ENCODE measurements at places on chromosomes 6 and 20. TPM values are rescaled to one million over a fixed set of nuclear protein-coding genes. Genes with fewer than 3 reads are reported as not detected.
A peak's percentile ranks its signal among the peaks of the same experiment; 100 is the strongest.

GRCh38 chr20:51800872-51801121 is 1.5 kb downstream of the SALL4 start:
- peak; percentile 24 for DNase-seq

DNA sequence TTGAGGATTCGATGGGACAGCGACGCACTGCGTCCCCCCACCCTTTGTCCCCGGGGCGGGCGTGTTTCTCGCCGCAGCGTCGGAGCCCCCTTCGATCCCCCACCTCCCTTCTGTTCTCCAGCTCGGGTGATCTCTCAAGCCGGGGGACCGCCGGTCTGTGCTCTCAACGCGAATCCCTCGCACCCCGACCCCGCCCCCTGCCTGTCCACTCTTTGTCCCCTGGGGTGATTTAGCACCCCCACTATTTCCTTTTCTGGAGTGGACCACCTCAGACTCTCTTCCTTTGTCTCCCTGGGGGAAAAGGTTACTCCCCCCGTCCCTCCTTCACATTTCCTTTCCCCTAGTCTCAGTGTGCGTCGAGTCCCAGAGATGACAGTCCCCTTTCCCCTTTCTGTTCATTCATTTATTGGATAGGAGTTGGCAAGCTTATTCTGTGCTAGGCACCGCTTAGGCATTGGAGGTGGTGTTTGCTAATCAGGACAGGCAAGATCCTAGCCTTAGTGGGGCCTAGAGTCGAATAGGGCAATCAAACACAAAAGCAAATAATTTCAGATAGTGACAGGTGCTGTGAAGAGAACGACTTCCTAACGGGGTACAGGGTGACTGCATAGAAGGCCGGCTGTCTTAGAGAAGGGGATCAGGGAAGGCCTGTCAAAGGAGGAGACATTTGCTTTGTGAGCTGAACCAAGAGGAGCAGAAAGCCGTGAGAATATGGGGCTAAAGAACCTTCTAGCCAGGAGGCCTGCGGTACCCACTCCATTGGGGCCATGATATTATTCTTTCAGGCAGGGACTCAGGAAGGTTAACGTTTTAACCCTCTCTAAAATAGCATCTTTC is 741 bp downstream of the PTPN1 start:
- peak; percentile 45 for DNase-seq

- DNase-seq = no peak
These were observed 5.0 kb upstream of the FAM209A start for GRCh38 chr20:56519551-56519950.

DNA sequence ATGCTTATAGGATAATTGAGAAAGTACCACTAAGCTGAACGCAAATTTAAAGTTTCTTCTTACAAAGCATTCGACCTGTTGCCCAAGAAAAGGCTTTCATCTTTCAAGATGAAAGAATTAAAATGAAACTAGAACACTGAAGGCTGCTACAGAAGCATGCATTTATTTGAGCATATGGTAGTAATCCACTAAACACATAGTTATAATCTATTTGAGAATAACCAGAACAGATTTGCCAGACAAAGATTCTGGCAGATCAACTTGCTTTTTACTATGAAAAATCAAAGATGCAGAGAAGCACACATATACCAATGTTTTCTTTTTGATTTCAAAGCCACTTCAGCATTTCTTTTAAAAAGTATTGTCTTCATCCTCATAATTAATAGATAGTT is 412.2 kb downstream of the UTRN start:
- no peak for DNase-seq

DNA sequence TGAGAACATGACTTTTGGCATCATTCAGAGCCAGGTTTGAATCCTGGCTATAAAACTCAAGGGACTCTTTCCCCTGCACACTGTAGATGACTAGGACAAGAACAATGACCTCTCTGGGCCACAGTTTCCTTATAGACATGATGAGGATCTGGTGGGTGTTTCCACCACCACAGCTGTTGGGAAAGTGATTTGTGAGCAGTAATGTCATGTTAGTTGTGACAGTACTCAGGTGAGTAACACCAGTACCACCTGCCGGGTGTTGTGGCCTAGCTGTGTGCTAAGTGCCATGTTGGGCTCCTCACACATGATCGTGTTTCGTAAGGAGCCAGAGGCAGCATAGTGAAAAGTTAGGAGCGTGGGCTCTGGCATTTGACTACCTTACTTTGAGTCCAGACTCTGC is 24.1 kb downstream of the HM13 start:
- DNase-seq = no peak

DNA sequence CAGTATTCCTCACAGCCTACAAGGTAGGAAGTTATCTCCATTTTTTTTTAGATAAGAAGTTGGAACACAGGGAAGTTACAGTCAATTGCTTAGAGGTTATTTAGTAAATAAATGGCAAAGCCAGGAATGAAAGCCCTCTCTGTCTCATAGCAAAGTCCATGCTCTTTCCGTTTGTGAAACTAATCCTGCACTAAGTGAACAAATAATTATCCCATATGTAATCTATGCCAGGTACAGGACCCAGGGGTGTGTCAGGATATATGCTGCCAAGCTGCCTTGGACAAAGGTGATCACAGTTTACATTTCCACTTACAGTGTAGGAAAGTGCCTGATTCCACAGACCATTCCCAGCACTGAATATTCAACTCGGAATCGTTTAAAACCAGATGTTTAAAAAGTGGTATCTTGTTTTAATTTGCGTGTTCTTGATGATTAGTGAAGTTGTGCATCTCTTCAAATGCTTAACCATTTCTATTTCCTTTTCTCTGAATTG is 13.6 kb upstream of the GMDS start:
- no peak for DNase-seq

TXLNB gene
- total RNA-seq = 0.18 TPM

AMD1 gene
- total RNA-seq = 44.2 TPM

DNA sequence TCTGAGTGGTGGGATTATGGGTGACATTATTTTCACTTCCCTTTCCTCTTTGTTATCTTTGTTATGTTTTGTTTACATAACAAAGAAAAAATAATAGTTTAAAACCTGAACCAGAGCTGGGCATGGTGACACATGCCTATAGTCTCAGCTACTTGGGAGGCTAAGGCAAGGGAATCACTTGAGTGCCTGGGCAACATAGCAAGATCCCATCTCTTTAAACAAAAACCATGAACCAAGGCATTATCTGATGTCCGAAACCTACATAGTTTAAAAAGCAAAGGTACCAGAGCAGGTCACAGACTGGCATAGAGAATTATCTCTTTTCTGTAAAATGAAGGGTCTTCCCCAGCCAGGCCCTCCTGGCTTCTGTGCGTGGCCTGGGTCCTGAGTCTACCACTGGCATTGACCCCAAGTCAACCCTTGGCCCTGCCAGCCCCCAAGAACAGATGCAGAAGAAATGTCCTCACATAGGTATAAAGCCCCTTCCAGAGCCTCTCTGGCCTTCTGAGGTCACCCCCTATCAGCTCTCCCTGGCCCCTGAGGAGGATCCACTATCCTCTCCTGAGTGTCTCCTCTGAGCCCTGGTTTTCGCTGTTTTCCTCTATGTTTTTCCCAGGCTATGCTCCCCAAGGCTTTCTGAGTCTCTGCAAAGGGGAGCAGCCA is 81.3 kb downstream of the TRERF1 start:
- no peak for DNase-seq

NTSR1 gene
- total RNA-seq = 0.30 TPM

DNA sequence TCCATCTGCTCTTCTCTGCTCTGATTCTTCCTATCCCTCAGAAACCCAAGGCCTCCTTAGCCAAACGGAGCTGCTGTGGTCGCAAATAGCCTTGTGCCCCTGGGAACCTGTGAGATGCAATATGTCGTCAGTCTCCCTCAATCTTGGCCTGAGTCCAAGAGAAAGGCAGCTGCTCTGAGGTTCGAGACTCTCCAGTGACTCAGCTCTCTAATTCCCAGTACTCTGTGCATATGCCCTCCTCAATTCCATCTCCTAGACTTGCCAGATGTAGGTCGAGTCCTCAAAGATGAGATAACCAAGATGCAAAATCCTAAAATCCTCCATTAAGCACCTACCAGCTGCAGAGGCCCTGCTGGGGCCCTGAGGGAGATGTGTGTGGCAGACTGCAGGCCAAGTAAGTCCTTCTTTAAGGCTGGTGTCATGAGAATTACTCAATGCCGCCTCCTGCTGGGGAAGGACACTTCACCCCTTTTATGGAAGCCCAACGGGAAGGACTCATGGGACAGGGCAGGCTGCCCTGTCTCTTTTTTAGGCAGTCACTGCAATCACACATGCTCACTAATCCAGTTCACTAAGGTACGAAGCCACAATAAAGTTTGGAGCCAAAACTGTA is 28.5 kb downstream of the C6orf15 start:
- peak; percentile 34 for DNase-seq

FGD2 gene
- not detected for total RNA-seq

GPR63 gene
- total RNA-seq = 0.13 TPM

- DNase-seq = no peak
These were observed 73.5 kb downstream of the BFSP1 start for GRCh38 chr20:17457588-17458190.

GRCh38 chr20:36322131-36322530 is 16.0 kb downstream of the DLGAP4 start:
- DNase-seq = no peak

GRM1 gene
- not detected for total RNA-seq

DNA sequence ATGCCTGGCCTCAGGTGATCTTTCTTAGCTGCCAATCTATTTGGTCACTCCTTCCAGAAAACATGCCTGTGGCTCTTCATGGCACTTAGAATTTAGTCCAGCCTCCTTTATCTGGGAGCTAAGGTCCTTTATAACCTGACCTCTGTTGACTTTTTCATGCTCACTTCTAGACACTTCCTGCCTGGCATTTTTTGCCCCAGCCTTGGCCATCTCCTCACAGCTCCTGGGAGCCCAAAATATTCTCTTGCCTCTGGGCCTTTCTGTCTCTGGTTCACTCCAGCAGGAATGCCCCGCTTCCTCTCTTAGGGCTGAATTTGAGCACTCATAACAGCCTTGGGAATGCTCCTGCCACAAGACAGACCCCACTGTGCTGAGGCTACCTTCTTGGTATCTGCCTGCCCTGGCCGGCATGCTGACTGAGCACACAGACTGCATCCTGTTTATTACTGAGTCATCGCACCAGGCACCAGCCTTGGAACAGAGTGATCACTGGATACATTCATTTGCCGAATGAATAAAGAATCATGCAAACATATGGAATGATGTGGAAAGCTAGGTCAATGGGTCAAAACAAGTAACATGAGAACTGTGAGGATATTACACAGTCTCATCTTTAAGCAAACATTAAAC is 5.8 kb upstream of the EEF1E1 start:
- peak; percentile 97 for DNase-seq

DNA sequence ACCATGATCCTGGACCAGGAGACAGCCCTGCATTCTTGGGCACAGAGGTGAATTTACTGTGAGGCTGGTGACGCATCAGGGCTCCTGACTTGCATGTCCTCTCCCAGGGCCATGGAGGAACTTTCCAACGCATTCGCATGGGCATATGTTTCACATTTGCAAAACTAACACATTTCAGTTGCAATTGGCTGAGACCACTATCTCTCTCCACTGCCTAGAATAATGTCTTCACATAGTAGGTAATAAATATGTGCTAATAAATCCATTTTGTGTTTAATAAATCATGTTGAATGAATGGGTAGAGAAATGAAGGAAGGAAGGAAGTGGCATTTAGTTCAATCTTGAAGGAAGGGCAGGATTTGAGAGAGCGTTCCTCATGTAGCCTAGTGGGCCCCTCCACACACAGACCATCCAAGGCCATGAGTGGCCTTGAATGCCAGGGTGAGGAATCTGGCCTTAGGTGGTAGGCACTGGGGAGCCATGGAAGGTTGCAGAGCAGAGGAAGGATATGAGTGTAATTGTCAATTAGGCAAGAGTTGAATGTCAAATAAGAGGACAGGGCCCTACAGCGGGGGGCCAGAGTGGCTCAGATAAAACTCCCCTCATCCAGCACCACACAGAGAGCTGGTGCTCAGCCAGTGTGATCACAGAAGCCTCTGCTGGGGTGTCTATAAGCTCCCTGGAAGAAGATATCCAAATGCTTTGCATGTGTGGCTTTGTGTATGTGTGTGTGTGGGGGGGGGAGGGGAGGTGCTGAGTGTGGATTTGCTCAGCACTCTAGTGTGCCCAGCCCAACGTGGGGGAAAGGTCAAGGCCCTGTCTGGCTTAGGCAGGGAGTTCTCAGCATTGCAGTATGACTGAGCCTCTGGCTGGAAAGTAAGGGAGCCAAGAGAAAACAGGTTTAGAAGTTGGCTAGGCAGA is 30.9 kb upstream of the CCN5 start:
- DNase-seq = no peak

PREX1 gene
- 72.9 TPM for total RNA-seq

DNA sequence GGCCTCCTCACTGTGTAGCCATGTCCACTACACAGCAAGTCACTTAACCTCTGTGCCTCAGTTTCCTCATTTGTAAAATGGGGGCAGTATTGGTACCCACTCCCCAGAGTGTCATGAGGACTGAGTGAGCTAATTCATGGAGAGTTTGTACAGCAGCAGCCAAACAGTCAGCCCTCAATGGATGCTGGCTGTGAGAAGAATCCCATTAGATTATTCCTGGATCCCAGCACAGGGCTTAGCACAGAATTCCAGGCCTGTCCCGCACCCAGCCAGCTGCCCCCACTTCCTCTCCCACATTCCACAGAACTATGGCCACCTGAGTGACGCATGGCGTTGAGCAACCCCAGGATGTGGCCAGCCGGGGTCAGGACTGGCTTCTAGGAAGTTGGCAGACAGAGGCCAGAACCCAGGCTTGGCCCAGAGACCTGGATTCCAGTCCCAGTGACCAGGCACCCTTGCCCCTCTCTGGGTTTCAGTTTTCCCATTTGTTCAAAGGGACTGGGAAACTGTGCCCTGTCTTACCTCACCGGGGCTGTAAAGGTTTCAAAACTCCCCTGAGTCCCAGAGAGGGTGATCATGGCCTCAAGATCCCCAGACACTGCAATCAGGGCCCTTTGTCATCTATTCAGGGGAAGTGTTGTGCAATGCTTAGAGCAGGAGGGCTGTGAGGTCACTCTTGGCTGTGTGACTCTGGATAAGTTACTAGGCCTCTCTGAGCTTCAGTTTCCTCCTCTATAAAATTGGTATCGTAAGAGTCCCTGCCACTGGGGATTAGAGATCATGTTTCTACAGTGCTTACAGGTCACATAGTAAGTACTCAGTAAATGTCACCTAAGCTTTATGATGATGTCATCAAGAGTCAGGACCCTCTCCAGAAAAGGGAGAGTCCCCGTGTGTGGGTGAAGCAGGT is 3.0 kb upstream of the TGM2 start:
- peak; percentile 77 for DNase-seq

DNA sequence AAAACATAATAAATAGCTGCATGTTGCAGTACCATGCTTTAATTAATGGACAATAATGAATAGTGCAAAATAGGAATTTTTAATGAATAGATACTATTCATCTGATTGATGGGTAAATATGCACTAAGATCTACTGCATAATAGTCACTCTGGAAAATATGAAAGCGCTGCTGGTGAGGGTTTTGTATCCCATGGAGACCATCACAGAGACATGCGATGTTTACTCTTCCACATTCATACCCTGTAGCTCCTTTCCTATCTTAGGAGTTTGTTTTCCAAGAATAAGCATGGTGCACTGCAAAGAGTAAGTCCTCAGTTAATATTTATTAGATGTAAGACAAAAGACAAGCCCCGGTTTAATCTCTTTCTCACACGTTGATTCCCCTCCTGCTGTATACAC is 81.4 kb downstream of the NRSN1 start:
- no peak for DNase-seq

GRCh38 chr6:112938650-112939049 is 591.5 kb downstream of the RFPL4B start:
- no peak for DNase-seq

Data from endothelial cell of umbilical vein (primary cell).